ENCODE measurements at places on chromosomes 2 and 18.

DNA sequence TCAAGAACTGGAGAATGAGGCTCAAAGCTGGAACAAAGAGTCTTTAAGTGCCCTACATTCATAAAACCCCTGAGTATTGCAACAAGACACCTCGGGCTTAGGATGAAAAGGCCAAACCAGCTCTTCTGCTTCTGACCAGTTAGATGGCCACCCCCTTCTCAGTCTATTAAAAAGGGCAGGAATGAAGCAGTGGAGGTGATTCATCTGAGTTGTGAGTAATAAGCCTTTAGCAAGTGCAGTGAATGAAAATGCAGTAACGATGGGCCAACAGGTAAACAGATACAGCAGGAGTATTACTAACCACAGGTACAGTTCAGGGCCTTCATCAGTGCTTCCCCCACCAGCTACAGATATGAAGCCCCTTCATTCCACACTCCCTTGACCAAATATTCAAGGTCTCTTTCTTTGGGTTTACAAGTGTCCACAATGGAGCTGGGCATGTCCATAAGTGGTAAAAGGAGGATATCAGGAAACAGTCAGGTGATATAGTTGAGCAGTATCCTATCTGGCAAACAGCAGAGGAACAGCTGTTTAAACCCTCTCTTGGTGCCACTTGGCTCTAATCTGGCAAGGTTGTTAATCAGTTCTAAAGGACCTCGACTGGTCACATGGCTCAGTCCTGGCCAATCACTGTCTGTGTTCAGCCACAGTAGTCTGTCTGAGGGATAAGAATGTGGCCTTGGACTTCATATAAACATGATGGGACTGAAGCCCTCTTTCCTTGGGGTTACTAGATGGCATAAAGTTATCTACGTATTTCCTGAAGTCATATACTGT is 17.8 kb downstream of the SERPINB13 start:
- no peak for DNase-seq

DNA sequence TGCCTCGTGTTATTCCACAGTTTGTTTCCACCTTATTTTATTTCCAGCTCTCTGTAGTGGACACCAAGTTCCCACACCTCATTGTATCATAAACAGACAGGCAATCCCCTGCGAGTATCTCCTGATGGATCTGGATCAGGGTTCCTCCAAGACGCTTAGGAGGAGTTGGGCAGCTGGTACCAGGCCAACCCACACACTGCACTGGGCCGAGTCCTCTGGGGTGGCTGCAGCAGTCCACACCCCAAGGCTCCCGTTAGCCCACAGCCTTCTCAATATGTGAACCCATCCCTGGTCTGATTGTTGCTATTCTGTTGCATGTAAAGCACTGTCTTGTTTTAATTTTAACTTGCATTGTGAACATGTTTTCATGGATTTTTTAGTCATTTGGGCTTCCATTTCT is 178.8 kb upstream of the RAB6C start:
- DNase-seq, result no peak

- DNase-seq, result no peak
Measured at GRCh38 chr18:7663366-7664312, 96.5 kb downstream of the PTPRM start.

DNA sequence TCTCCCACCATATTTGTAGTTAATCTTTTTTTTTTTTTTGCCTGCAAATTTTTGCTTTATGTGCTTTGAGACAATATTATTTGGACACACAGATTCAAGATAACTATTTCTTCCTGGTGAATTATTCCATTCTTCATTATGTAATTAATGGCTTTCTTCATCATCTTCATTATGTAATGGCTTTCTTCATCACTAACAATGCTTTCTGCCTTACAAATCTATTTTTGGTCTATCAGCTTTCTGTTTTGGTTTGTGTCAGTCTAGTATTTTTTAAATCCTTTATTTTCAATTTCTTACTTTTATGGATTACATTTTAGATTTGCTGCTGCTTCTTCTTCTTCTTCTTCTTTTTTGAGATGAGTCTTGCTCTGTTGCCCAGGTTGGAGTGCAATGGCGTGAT is 60.5 kb downstream of the MSH6 start:
- DNase-seq, result no peak

DNA sequence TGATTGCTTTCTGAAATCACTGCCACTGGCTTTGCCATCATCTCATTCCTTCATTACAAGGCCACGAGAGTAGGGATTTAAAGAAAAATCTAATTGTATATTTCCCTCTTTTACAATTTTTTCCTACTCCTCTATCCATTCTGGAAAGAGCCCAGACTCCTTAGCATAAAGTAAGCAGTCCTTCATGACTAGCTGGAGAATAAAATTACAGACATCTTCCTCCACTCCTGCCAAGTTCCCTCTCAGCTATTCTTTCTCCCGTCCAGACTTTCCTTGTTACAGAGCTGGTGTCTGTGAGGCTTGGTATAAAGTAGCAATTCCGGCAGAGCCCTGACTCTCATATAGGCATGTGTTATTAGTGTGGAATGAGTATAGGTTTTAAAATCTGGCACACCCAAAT is 806.8 kb downstream of the PLCL1 start:
- no peak for DNase-seq

- no peak for DNase-seq
Measured at GRCh38 chr2:35741556-35741955, 614.0 kb upstream of the CRIM1 start.

DNA sequence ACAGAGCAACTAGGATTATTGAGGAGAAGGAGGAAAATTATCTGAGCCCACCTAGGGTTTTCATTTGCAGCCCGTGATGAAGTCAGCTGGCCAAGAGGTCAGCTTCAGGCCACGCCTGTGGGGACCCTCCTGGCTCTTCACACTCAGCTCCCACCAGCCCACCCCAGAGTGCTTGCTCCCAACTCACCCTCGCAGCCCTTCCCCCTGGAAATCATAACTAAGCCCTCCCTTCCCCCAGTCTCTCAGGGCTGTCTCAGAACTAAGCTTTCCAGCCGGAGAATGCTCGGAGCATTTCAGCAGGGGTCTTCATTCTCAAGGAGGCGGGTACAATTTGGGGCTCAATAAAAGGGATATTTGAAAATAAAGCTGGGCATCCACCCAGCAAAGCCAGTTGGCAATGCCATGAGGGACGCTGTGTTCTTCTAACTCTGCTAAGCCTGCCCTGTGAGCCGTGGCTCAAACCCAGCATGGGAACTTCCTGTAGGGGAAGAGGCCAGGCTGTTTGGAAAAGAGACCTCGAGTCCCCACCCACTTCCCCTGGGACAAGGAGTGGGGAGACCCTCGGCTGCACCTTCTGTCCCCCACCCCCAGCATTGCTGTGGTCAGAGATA is 194.9 kb downstream of the CTIF start:
- DNase-seq, result no peak

DNA sequence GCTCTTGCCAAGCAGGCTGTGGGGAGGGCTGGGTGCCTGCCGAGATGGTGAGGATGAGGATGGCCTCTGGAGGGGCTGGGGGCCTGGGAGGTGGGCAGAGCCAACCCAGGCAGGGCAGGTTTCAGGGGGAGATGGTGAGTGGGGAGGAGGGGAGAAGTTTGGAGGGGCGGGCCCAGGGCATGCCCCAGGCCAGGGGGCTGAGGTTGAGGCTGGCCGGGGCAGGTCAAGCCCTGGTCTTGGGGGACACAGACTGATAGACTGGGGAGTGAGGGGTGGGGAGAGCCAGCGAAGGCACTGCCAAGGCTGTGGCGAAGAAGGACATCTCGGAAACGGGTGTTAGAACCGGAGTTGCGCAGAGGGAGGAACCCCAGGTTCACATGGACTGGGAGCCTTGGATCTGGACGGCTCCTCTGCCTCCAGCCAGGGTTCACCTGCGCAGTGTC is 12.6 kb downstream of the CAPN10 start:
- DNase-seq, result no peak

DNA sequence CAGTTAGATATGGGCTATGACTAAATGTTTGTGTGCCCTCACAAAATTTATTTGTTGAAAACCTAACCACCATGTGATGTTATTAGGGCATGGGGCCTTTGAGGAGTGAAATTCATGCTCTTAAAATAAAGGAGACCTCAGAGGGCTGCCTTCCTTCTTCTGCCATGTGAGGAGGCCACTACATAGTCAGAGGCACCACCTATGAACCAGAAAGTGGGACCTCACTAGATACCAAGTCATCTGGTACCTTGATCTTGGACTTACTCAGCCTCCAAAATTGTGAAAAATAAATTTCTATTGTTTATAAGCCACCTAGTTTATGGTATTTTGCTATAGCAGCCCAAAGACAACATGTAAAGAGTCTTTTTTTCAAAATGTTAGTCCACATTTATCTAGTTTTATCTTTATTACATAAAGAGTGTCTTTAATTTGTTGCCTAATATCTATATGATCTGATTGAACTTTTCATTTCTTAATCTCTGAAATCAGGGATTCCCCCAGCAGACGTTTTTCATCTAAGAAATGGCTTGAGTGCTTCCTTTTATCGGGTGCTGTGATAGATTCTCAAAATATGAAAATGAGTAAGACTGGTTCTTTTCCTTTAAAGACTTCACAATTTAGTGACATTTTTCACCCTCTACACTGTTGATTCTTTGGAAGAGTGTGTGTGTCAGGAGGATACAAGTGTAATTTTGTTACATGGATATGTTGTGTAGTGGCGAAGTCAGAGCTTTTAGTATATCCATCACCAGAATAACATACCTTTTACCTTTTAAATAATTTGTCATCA is 34.2 kb downstream of the PMS1 start:
- DNase-seq, result no peak

- no peak for DNase-seq
Measured at GRCh38 chr2:128169497-128169896, 78.5 kb downstream of the UGGT1 start.

DNA sequence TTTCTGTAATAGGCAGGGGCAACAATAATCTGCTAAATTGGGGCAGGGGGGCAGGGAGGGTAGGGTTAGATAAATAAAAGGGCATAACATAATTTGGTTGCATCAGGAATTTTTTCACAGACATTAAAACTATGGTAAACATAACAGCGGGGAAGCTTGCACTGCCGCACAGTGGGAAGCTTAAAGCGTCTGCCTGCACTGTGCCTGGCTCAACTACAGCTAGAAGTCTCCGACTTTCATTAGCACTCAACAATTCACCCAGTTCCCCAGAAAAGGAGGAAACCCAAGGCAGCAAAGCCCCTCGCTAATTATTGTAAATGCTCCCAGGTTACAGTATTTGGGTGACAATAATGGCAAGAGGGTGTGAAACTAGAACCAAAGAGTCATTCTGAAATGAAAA is 562.9 kb downstream of the ARHGAP15 start:
- no peak for DNase-seq

- no peak for DNase-seq
Measured at GRCh38 chr2:236739663-236740062, 170.0 kb downstream of the ACKR3 start.

GRCh38 chr2:98847853-98848252 is 88.2 kb downstream of the CRACDL start:
- DNase-seq, result no peak

GRCh38 chr2:226121046-226121738 is 678.4 kb downstream of the IRS1 start:
- DNase-seq, result no peak

GRCh38 chr2:180730976-180731375 is 249.4 kb upstream of the UBE2E3 start:
- no peak for DNase-seq

DNA sequence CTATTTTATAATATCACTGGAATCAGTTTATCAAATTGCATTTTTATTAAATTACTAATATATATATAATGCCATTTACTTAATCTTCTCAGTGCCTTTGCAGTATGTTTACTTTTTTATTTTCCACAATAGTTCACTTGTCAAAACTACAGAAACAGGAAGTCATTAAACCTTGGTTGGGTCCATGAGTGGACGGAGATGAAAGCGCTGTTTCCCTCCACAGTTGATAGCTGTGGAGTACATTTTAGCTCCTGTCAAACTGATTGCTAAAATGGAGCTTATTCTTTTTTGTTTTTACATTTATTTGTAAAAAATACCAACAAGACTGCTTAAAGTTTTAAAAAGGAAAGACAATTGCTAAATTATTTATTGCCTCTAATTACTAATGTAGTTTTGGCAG is 19.2 kb downstream of the MFF start:
- no peak for DNase-seq

GRCh38 chr2:25252291-25253152 is 84.1 kb upstream of the POMC start:
- no peak for DNase-seq

- DNase-seq, result no peak
Measured at GRCh38 chr2:84991404-84992160, 20.6 kb downstream of the KCMF1 start.

DNA sequence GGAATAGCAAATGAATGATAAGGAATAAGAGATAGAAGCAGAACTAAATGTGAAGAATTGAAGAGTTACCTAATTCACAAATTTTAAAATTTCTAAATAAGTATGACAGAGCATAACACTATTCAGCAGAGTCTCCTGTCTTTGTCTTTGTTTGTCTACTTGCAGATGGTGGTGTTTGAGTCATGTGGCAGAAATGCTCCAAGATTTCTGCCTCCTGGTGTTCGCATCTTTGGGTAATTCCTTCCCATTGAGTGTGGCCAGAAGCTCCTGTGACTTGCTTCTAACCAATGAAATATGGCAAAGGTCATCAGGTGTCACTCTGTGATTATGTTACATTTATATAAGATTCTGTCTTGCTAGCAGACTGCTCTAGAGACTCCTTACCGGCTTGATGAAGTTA is 45.6 kb upstream of the GALNT3 start:
- DNase-seq, result no peak

GRCh38 chr18:36717422-36718110 is 111.2 kb downstream of the TPGS2 start:
- no peak for DNase-seq

GRCh38 chr2:95374921-95375471 is 27.5 kb upstream of the FAHD2A start:
- no peak for DNase-seq

- DNase-seq, result no peak
Measured at GRCh38 chr2:65791404-65791975, 359.1 kb upstream of the SPRED2 start.

DNA sequence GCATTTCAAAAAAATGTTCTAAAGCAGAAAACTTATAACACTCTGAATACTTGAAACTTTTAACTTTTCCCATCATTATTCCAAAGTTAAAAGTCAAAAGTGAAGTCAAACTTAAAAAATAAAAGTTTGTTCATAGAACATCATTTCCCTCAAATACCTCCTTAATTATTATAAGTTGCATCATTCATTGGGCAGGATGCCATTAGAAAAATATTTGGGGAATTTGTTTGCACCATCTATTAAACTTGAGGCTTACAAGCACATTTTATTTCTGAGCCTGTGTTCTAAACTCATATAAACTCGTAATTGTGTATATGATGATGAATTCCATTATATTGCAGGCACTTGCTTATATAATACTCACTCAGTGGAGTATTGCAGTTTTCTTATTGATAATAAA is 588.0 kb upstream of the NRXN1 start:
- DNase-seq, result no peak

DNA sequence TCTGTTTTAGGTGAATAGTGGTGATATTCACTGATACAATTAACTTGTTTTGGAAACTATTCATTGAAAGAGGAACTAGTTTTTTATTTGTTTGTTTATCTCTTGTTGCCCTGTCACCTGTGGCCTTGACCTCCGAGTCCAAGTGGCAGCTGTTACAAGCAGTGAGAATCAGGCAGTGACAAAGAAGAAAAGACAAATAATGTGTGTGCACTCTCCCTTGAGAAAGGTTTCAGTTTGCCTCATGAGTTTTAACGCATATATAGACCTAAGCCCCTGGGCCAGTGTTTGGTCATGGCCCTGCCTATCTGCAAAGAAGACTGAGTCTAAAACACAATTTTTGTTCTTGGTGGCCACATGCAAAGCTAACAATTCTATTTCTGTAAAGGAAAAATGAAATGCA is 15.3 kb downstream of the KYNU start:
- no peak for DNase-seq

GRCh38 chr2:53422979-53423378 is 344.6 kb upstream of the CHAC2 start:
- no peak for DNase-seq

Measured in activated CD8-positive, alpha-beta memory T cell treated with anti-CD3 and anti-CD28 coated beads for 1 hour (primary cell).